Activated CD4-positive, alpha-beta T cell treated with anti-CD3 and anti-CD28 coated beads for 1 hour (primary cell): ENCODE measurements at places on chromosomes 2 and 18.

GRCh38 chr2:142824756-142825155 lies 52.7 kb upstream of the KYNU start:
- DNase-seq = no peak

GRCh38 chr2:212409560-212409959 lies 129.0 kb downstream of the ERBB4 start:
- DNase-seq = no peak

- DNase-seq = no peak
Observed at GRCh38 chr2:226446406-226447001, 353.1 kb downstream of the IRS1 start.

DNA sequence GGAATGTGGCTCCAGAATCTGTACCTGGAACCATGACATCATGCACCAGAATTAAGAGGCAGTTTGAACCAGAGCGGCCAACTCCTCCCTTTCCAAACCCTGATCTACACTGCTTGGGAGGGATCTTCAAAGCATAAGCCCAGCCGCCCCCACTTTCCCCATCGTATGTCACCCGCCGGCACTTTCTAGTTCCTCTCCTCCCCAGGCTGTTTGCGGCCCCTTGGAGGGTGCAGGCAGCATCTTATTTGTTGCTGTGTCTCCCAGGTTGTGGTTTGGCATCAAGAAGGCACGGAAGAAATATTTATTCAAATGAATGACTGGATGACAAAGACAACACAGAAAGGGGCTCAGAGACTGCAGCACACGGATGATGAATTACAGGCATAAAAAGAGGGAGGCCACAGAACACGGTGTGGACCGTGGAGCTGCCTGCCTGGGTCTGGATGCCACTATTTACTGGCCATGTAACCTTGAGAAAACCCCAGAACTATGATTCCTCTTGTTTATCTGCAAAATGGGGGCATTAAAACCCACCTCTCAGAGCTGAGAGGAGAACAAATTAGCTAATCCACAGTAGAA lies 305.8 kb downstream of the EIPR1 start:
- no peak for DNase-seq

DNA sequence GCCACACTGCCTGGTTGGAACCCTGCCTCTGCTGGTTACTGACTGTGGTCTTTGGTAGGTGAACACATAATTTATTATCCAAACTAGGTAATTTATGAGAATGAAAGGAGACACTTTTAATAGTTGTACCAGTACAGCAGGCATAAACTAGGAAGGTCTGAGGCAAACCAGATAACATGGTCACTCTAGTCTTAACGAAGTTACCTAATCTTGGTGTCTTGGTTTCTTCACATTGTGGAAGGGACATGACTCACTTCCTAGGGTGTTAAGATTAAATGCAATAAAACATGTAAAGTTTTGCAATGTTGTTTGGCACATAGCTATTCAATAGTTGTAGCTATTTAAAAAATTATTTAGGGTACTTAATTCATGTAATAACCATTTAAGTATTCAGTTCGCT lies 23.3 kb downstream of the SPTBN1 start:
- DNase-seq = no peak

DNA sequence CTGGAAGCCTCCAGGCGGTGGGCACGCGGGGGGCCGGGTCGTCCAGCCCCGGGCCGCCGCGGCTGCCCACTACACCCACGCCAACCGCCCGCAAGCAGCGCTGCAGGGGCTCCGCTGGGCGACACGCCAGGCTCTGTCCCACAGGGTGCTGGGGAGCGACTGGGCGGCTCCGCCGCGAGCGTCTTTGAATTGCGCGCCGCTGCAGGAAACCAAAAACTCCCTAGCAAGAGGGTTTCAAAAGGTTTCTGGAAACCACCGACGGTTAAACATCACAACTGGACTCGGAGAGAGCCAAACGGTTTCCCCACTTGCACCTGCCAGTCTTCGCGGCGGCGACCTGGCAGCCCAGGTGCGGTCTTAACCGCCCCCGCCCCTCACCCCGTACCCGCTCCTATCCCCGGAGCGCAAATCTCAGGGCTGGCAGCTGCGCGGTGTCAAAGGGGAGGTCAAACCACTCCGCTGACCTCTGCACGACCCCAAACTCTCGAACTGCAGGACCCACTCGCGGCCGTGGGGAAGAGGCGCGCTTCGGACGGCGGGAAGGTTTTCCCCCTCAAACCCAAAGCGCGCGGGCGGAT lies 1.0 kb downstream of the CXCR4 start:
- DNase-seq = peak; percentile 48

- DNase-seq = no peak
Observed at GRCh38 chr2:102603904-102604303, 15.4 kb upstream of the SLC9A2 start.

GRCh38 chr2:159953136-159953823 lies 109.1 kb downstream of the PLA2R1 start:
- no peak for DNase-seq

- DNase-seq = no peak
Observed at GRCh38 chr18:76621782-76622495, 126.9 kb upstream of the ZNF516 start.

- DNase-seq = no peak
Observed at GRCh38 chr2:16223161-16223840, 283.0 kb downstream of the MYCN start.

- no peak for DNase-seq
Observed at GRCh38 chr2:105381101-105381668, 17.7 kb downstream of the FHL2 start.

GRCh38 chr18:66674286-66674685 lies 70.4 kb upstream of the CDH19 start:
- DNase-seq = no peak

GRCh38 chr2:38170067-38170466 lies 94.1 kb upstream of the CYP1B1 start:
- no peak for DNase-seq

GRCh38 chr2:25165992-25166875 lies 2.1 kb downstream of the POMC start:
- DNase-seq = peak; percentile 18

- no peak for DNase-seq
Observed at GRCh38 chr18:55079481-55080355, 120.5 kb upstream of the CCDC68 start.

DNA sequence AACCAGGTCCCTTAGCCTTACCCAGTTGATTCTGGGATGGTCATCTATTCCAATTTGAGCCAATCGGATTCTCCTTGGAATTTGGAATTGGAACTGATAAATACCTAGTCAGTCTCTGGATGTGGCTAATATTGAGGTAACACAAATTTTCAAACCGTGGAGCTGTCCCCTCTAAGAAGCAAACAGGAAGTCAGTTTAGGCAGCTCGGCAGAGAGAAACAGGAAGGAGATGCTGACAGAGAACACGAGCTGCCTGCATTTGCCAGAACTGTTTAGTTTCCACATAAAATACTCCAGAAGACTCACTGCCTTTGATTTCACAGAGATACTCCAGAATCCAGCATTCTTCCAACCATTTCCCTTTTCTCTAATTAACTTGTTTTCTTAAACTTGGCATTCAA lies 1024.9 kb downstream of the BCL11A start:
- no peak for DNase-seq

DNA sequence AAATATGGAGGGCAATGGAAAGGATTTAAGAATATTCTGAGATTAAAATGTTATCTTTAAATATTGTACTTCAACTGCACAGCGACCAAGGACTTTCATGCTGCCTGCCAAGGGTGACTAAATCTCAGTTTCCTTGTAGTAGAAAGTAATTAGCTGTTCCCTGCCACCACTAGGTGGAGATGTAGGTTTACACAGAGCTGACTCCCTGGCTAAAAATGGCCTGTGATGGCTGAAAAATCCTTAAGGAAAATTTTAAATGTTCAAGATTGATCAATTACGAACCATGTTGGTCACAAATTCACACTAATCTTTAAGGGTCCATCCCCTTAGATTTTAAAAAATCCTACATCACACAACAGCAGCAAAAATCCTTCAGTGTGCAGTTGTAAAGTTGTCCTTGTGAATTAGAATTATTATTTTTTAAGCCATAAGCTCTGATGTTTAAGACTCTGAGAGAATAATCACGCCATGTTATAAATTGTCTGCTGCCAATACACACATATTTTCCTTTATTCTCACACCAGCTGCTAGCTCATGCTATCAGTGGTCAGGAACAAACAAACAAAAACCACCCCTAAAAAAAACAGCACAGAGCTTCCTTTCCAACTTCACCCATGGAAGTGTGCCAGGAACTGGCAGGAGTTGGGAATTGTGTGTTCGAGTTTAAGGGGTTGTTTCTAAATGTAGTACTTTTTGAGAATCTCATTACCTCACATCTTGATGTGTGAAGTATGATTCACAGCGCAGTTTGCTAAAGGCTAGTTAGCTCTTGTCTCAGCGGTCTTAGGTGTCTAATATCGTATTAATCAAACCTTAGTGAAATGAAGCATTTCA lies 399.8 kb downstream of the TMEM182 start:
- DNase-seq = no peak

DNA sequence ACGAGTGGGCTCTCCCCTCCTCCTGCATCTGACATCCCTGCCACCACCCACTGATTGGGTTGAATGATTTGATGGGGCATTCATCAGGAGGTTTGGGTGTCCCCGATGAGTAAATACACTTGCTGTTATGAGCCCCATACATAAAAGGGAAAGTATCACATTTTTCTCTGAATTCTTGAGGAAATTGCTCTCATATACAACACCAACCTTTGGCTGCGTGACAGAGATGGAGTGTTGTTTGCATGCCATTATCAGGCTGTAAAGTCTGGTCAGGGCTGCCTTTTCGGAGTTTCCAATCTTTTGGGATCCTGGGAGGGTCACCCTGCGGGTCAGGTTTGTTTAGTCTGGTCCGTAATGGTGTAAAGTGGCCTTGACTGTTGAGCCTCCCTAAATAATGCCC lies 227.9 kb upstream of the SPRED2 start:
- DNase-seq = no peak

DNA sequence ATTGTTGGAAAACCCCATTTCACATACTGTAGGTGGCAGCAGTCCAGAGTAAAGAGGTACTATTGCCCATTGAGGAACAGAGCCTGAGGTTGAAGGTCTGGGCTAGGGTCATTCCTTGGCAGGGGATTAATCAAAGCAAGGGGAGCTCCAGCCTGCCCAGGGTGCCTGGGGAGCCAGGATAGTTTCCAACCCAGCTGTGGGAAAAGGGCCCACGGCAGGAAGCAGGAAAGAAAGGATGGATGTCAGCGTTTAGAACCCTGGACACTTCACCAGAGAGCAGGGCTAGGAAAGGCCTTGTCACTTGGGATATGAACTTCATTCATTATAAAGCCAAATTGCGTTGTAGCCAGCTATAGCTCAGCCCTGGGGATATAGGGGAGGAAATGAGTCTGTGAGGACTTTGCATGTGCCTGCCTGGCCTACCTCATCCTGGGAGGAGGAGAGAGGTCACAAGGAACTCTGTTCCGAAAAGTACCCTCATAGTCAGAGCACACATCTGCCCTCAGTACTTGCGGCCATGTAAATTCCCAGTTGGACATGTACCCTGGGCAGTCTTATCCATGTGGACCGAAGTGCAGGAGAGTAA lies 140.2 kb upstream of the COPS8 start:
- no peak for DNase-seq

DNA sequence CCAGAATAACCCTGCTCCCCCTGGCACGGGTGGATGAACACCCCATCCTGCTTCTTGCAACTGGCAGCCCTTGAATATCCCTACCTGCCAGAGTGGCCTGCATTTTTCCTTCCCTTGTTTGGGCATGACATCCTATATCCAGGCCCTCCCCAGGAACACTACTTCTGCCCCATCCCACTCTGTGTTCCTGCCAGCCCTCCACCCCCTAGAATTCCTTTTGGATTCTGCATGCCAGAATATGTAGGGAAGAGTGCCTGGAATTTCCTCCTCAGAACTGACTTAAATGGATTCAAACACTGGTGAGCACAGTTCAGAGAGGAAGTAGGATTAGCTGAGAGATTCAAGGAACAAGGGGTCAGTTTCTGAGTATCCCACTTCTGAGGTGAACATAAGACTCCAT lies 123.5 kb upstream of the PELI1 start:
- no peak for DNase-seq

DNA sequence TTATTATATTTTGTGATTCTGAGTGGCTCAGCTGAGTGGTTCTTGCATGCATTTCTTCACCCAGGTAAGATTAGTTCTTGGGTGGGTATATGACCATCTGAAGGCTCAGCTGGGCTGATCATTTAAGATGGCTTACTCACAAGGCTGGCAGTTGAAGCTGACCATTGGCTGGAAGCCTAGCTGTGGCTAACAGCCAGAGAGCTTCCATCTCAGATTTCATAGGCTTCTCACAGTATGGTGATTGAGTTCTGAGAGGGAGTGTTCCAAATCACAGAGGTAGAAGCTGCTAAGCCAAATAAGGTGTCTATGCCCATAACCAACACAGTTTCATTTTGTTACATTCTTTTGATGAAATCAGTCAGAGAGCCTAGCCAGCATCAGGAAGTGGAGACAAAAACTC lies 117.4 kb upstream of the RPRM start:
- DNase-seq = no peak

DNA sequence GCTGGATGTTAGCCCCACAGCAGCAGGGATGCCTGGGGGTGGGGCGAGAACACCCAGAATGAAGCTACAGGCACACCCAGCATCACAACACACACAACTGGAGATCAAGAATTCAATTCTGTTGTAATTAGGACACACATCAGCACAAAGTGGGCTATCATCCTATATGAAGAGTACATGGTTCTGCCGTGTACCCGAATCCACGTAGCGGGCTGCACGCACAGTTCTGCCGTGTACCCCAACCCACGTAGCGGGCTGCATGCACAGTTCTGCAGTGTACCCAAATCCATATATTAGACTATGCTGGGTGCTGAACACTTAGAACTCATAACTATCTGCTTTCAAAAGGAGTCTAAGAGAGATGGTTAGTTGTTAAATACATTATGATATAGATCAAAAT lies 86.5 kb downstream of the EIPR1 start:
- no peak for DNase-seq

DNA sequence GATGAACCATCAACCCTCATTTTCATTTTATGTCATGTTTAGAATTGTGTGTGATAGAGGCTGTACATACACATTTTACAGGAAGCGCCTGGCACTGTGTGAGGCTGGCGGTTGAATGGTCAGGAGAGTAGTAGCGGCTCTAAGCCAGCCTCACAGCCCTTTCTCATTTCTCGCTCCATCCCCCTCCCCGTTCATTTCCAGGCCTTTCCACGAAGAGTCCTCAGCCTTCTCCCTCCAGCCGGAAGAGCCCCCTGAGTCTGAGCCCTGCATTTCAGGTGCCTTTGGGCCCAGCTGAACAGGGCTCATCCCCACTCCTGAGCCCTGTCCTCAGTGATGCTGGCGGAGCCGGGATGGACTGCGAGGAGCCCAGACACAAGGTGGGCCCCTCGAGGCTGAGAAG lies 51.8 kb downstream of the STK25 start:
- no peak for DNase-seq

- no peak for DNase-seq
Observed at GRCh38 chr2:24228470-24228869, 53.6 kb downstream of the FAM228A start.

GRCh38 chr2:117621326-117621725 lies 193.2 kb upstream of the DDX18 start:
- no peak for DNase-seq

GRCh38 chr2:57075226-57075625 lies 891.4 kb downstream of the CCDC85A start:
- no peak for DNase-seq
